ENCODE measurements at places on chromosomes 7 and 10. TPM values are rescaled to one million over a fixed set of nuclear protein-coding genes. Genes with fewer than 3 reads are reported as not detected.

DNA sequence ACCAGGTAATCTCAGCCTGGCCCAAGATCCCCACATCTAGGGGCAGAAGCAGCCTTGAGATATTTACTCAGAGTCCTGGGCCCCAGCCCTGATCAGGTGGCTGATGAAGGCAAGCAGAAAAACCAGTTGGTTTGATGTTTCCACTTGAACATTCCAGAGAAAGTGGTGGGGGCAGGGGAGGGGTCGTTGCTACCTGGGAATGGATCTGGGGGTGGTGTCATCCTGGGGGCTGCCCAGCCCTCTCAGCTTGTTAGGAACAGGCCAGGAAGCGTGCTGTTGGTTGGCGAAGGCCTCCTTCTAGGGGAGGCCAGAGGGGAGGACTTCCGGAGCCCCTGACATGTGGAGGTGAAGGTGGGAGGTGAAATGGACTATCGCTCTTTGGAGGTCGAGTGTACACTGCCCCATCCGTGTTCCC lies 3.7 kb upstream of the ABHD11 start:
- no peak for DNase-seq

GRCh38 chr10:99537086-99537988 lies 4.6 kb downstream of the NKX2-3 start:
- no peak for DNase-seq

DNA sequence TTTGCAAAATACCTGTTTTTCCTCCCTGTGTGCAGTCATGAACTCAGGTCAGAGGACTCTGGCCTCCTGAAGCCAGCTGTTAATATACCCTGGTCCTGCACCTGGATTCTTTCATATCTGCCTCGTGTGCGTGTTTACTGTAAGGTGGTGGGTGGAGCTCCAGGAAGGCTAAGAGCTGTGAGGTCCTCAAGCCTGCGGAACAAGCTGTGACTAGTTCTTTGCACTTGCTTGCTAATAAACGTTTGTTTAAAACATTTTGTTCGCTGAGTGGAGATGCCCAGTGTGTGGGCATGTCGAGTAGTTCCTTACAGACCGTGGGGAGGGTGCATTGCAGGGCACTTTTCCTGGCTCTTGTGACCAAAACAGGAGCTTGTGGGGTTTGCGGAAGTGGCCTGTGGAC lies 139.0 kb downstream of the DOCK1 start:
- peak; percentile 36 for DNase-seq

- no peak for DNase-seq
Observed at GRCh38 chr7:150322114-150322832, 882 bp upstream of the LRRC61 start.

GRCh38 chr10:113058523-113059370 lies 108.7 kb downstream of the TCF7L2 start:
- DNase-seq = no peak

DNA sequence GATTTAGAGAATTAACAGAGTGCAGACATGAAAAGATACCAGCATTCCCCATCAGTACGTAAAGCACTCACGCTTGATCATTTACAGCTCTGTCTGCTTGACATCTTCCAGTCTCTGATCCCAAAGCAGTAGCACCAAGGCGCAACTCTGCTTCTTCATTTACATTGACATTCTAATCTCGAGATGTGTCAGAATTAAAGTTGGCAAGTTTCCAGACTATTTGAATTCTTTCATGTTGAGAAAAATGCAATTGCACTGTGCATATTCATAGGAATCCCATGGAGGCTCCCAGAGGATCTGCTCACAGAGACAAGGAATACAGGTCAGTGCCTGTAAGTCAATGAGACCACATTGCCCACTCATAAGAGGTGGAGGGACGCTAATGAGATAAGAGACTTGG lies 183.9 kb downstream of the LRRN3 start:
- no peak for DNase-seq

The FBXO24 gene
- 1.6 TPM for total RNA-seq

The SUPV3L1 gene
- total RNA-seq = 25.9 TPM

The MAGI2 gene
- total RNA-seq = 37.4 TPM

The NKX2-3 gene
- total RNA-seq = 0.11 TPM

The ZNF789 gene
- total RNA-seq = 22.2 TPM

The LRMDA gene
- total RNA-seq = 17.7 TPM

The GRM3 gene
- 0.21 TPM for total RNA-seq

The THSD7A gene
- total RNA-seq = 30.8 TPM

The GDF10 gene
- total RNA-seq = 7.8 TPM

The SPAG6 gene
- 0.37 TPM for total RNA-seq

The ASL gene
- 11.1 TPM for total RNA-seq

All from urinary bladder (tissue), 4 donors.